ENCODE measurements at places on chromosomes 4 and X. TPM values are rescaled to one million over a fixed set of nuclear protein-coding genes. Genes with fewer than 3 reads are reported as not detected.
A peak's percentile ranks its signal among the peaks of the same experiment; 100 is the strongest.

GRCh38 chr4:4794421-4794820 is 65.0 kb upstream of the MSX1 start:
- H3K27me3 ChIP-seq, result no peaks in the 10 kb centered on the region
- no peak for DNase-seq
- no peaks in the 10 kb centered on the region for H3K36me3 ChIP-seq
- no peak overlapping the region for H3K4me3 ChIP-seq
- H3K4me1 ChIP-seq, result no peaks in the 10 kb centered on the region

DNA sequence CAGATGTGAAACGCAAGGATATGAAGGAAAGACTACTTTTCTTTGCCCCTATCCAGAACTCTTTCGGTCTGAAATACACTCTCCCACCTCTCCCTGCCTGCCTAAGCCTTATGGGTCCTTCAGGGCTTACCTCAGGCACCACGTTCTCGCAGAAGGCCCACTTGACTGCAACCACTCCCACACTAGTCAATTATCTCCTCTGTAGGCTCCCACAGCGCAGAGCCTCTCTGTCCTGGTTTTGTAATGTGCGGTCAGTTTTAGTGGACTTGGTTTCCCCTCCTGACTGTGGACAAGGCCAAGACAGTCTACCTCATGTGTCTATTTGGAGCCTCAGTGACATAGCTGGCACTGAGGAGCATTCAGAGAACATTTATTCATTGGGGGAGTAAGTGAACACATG is 11.1 kb downstream of the CNGA2 start:
- H3K36me3 ChIP-seq, result no peaks in the 10 kb centered on the region
- H3K4me3 ChIP-seq, result no peak overlapping the region
- no peak for DNase-seq

DNA sequence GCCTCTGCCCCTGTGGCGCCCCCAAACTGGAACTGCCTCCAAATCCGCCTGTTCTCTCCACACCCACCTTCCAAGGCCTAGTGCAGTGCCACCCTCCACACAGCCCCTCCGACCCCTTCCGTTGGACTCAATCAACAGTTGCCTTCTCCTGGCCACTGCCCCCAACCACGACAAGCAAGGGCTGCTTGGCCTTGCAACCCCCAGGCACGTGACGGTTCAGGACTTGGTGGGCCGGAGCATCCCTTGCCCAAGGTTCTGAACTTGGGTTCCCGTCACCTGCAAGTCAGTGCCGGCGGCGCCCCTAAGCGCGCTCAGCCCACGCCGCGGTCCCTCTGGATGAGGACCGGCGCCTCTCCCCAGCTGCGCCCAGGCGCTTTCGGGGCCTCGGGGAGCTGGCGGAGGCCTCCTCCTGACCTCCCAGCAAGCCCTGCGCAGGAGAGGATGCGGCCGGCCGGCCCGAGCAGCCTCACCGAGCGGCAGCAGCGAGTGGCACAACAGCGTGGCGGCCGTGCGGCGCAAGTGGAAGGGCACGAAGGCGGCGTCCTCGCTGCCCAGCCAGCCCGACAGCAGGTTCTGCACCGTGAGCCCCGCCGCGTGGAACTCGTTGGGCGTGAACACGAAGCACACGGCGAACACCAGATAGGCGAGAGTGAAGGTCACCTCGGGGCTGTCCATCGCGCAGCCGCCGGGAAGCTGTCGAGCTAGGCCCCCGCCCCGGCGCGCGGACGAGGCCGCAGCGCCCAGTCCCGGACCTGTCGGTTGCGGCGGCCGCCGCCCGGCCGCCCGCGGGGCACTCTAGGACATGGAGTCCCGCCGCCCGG is 750 bp downstream of the TMEM129 start:
- H3K36me3 ChIP-seq, result peaks cover 59% of the 10 kb centered on the region
- no peaks in the 10 kb centered on the region for H3K27me3 ChIP-seq
- peak overlapping the region; percentile 95 for H3K27ac ChIP-seq
- peak; percentile 56 for DNase-seq
- H3K4me1 ChIP-seq, result peaks cover 40% of the 10 kb centered on the region

DNA sequence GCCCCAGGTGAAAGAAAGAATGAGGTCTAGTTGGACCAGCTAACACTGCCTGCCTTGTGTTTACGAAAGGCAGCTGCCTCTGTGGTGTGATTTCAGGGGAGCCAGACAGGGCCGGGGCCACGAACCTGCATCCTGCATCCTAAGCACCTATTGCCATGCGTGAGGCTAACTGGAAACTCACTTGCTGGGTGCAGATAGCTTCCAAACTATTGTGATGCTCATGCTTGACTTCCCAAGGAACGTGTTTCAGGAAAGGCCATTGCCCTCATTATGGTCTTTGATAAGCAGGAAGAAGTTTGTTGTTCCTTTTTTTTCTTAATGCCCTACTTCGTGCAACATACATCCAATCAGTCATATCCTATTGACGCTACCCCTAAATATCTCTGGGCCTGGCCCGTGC is 2.3 kb upstream of the IRF2 start:
- peaks cover 46% of the 10 kb centered on the region for H3K4me1 ChIP-seq
- peak; percentile 30 for DNase-seq
- H3K36me3 ChIP-seq, result peaks cover 45% of the 10 kb centered on the region
- H3K4me3 ChIP-seq, result peak overlapping the region; percentile 95
- H3K27me3 ChIP-seq, result no peaks in the 10 kb centered on the region
- peak overlapping the region; percentile 76 for H3K27ac ChIP-seq

DNA sequence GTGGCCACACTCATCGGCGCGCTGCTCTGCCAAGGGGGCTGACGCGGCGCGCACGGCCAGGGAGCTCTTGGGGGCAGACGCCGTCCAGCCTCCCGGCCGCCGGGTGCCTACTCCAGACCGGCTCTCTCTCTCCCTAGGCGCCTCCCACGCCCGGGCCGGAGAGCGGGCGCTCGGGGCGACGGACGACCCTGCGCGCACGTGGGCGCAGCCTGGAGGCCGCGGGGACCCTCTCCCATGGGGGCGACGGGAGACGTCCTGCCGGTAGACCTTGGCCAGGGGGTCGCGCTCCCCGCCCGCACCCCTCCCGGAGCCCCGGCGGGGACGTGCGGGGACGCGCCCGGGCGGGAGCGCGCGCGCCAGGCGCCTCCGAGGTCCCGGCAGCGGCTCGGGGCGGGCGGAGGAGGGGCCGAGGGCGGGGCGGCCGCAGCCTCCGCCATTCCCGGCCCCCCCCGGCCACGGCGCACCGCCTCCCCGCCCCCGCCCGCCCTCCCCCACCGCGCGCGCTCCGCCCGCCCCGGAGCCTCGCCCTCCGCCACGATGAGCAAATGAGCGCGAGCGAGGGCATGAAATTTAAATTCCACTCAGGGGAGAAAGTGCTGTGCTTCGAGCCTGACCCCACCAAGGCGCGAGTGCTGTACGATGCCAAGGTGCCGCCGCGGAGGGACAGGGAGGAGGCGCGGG is at the start of gene MSL3:
MSL3 (plus strand) TSS at position 519 of the 681 bp plus-strand sequence; CDS start at position 546, 27 bp downstream.
- no peak for DNase-seq
- H3K27me3 ChIP-seq, result peaks cover 25% of the 10 kb centered on the region

DNA sequence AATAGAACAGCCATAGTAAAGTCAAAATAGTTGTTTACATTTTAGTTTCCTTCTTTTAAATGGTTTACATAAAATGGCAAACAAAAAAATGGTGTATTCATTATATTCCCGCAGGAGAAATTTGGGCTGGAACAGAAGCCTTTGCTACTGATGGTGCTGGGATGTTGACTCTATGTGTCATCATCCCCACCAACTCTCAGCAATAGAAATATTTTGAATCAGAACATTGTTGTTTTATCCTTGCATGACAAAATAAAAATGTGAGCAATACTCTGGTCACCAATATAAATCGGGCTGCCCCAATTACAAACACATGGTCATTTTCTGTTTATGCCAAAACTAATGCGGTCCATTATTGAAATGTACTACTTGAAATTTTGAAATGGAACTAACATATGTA is 1131.6 kb upstream of the PCDH7 start:
- H3K4me1 ChIP-seq, result no peaks in the 10 kb centered on the region
- no peaks in the 10 kb centered on the region for H3K27me3 ChIP-seq
- no peak overlapping the region for H3K4me3 ChIP-seq
- H3K27ac ChIP-seq, result no peak overlapping the region
- no peak for DNase-seq

- no peaks in the 10 kb centered on the region for H3K4me1 ChIP-seq
- H3K27ac ChIP-seq, result no peak overlapping the region
- H3K36me3 ChIP-seq, result no peaks in the 10 kb centered on the region
- H3K27me3 ChIP-seq, result no peaks in the 10 kb centered on the region
- DNase-seq, result no peak
- no peak overlapping the region for H3K4me3 ChIP-seq
Observed at GRCh38 chrX:141969706-141970105, 66.0 kb downstream of the MAGEC1 start.

DNA sequence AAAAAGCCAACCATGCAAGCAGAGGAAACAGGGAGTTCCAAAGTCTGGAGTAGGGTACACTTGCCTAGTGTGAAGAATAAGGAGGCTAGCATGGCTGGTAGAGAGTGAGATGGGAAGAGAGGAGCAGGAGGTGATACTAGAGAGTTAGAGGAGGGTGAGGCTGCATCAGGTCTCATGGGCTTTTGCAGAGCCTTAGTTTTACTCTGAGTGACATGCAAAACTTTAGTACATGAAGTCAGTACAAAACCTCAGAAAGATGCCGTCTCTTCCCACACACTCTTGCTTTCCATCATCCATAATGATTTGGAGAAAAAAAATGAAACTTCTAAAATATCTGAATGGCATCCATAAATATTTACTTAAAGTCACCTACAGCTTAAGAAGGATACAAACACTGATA is 5.0 kb downstream of the OPRPN start:
- H3K4me3 ChIP-seq, result no peak overlapping the region
- no peaks in the 10 kb centered on the region for H3K36me3 ChIP-seq
- no peaks in the 10 kb centered on the region for H3K27me3 ChIP-seq
- DNase-seq, result no peak
- H3K27ac ChIP-seq, result no peak overlapping the region

GRCh38 chr4:167234316-167234881 is at the start of gene SPOCK3:
Gene SPOCK3 (minus strand): TSS chr4:167234494.
- H3K4me1 ChIP-seq, result peaks cover 11% of the 10 kb centered on the region
- peak within 1 kb of the TSS; percentile 75 for H3K4me3 ChIP-seq
- DNase-seq, result no peak
- H3K36me3 ChIP-seq, result no peaks in the 10 kb centered on the region
- H3K27ac ChIP-seq, result no peak within 1 kb of the TSS

GRCh38 chrX:56759736-56760409 is 30.8 kb downstream of the NBDY start:
- H3K36me3 ChIP-seq, result peaks cover 4% of the 10 kb centered on the region
- no peak overlapping the region for H3K27ac ChIP-seq
- H3K4me3 ChIP-seq, result no peak overlapping the region
- DNase-seq, result no peak
- H3K27me3 ChIP-seq, result no peaks in the 10 kb centered on the region

DNA sequence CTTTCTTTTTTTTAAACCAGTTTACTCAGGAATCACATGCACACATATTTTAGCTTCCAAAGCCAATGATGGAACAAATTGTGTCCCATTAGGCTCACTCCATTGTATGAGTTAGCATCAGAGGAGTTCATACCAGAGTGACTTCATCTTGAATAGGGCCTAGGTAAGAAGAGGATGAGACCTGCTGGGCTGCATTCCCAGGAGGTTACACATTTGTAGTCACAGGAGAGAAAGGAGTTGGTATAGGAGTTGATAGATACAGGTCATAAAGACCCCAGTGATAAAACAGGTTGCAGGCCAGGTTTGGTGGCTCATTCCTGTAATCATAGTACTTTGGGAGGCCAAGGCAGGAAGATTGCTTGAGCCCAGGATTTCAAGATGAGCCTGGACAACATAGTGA is 9.3 kb downstream of the PDGFRA start:
- H3K36me3 ChIP-seq, result no peaks in the 10 kb centered on the region
- peaks cover 8% of the 10 kb centered on the region for H3K4me1 ChIP-seq
- DNase-seq, result no peak
- no peak overlapping the region for H3K4me3 ChIP-seq
- H3K27me3 ChIP-seq, result peaks cover 15% of the 10 kb centered on the region

DNA sequence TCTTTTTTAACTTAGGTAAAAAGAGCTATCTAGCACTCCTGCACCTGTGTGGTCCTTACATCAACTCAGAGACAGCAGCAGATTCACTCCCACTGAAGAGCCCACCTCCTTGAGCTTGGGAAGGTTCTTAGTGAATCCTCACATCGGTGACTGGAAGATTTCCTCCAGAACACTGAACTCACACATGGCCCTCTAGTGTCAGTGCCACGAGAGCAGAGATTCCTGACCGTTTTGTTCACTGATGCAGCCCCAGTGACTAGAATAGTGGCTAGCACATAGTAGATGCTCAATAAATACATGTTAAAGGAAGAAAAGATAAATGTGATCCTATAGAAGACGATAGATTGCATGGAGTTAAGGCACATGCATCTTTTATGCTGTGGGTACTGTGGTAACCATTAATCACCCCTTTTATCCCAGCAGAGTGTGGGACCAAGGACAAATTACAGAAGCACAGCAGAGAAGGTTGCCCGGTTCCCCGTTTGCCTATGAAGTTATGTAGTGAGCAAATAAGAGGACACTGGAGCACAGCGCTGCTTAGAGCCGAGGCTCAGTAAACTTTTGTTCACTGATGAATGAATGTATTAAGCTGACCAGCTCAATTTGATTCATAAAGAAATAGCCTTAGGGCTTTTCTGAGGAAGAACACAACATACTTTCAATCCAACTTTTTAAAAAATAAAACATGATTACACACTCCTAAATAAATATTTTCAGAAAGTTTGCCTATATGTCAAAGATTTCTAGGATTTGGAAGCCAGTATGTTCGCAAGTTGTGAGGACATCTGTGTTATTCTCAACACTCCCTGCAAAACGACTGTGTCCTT is 8.7 kb downstream of the GASK1B start:
- H3K4me1 ChIP-seq, result no peaks in the 10 kb centered on the region
- no peak overlapping the region for H3K4me3 ChIP-seq
- DNase-seq, result no peak
- no peak overlapping the region for H3K27ac ChIP-seq
- no peaks in the 10 kb centered on the region for H3K27me3 ChIP-seq
- no peaks in the 10 kb centered on the region for H3K36me3 ChIP-seq

Gene NAP1L5
- total RNA-seq, result 5.6 TPM

Gene FAT4
- total RNA-seq, result not detected

Gene VSIG1
- 0.34 TPM for total RNA-seq

Gene MAGEC1
- not detected for total RNA-seq

Gene GPRASP3
- 1.4 TPM for total RNA-seq

Gene NKX1-1
- not detected for total RNA-seq

Gene SMIM10L2A
- 0.21 TPM for total RNA-seq

Gene CLIC2
- 0.14 TPM for total RNA-seq
